ENCODE measurements at places on chromosomes 2 and 18.

DNA sequence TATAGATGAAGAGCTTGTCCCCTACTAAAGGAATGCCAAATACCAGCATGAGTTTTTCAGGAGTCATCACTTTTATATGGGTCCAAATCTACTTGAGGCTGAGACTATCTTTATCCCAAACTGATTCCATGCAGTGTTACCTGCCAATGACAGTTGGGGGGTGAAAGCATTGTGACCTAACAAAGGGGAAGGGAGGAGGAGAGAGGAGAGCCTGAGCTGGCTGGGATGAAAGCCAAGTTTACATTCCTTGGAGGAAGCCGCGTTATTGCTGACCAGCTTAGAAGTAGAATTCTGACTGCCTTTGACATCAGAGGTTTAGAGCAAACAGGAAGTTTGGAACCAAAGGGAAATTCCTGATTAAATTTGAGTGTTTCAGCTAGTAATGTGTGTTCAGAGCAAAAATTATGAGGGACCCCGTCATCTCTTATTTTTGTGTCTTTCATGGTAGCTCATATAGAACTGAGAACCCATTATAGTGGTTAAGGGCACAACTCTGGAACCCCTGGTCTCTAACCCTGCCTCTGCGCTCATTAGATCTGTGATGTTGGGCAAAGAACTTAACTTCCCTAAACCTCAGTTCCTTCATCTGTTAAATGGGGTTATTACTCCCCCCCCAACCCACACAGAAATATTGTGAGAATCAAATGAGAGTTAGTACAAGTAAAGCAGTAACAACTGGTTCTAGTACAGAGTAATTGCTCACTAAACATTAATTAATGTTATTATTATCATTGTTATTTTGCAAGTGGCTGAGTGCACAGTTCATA, 199.3 kb upstream of the EPAS1 start:
- H3K27me3 ChIP-seq, result no peaks in the 10 kb centered on the region
- no peak for DNase-seq
- peaks cover 16% of the 10 kb centered on the region for H3K4me1 ChIP-seq

GRCh38 chr2:24628746-24629145, 137.7 kb downstream of the NCOA1 start:
- H3K27me3 ChIP-seq, result no peaks in the 10 kb centered on the region
- no peak for DNase-seq
- H3K4me1 ChIP-seq, result no peaks in the 10 kb centered on the region
- no peaks in the 10 kb centered on the region for H3K36me3 ChIP-seq
- no peak overlapping the region for H3K4me3 ChIP-seq

DNA sequence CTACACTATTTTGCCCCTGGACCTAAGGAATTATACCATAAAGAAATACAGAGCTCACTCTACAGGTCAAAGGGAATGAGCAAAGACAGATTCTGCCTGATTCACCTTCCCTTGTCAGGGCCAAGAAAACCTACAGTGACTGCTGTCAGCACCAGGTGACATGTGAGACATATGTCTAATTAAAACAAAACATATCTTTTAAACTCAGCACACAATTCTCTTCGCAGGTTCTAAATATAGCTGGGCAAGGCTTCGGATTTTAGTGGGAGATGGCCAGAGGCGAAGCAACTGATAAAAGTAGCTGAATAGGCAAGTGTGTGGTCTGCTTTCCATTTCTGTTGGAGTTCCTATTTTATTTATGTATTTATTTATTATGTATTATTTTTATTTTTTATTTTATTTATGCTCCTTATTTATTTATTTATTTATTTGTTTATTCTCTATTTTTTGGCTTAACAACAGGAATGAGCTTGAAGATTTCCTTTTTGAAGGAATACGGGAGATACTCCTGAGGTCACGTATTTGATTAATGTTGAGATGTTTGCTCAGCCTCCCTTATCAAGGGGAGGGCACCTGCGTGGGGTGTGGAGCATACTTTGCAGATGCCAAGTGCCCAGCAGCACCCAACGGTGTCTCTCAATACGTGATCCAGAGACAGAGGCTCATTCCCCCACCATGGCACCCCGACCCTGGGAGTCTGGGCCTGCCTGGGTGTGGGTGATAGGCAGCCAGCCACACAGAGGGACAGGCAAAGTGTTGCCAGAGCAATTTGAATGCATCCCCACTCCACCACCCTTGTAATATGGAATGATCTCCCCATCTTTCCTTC, 141.8 kb downstream of the RNF152 start:
- H3K4me1 ChIP-seq, result no peaks in the 10 kb centered on the region
- no peak for DNase-seq
- H3K27ac ChIP-seq, result no peak overlapping the region
- H3K36me3 ChIP-seq, result no peaks in the 10 kb centered on the region

- no peak overlapping the region for H3K4me3 ChIP-seq
- H3K4me1 ChIP-seq, result peaks cover 58% of the 10 kb centered on the region
- H3K27ac ChIP-seq, result no peak overlapping the region
- peak; percentile 28 for DNase-seq
Measured at GRCh38 chr2:207503234-207503633, 26.5 kb upstream of the CREB1 start.
